HuH-7 (cell line): ENCODE measurements at places on chromosomes 5 and 9.

- no peak for DNase-seq
Measured at GRCh38 chr5:24245821-24246220, 399.0 kb downstream of the CDH10 start.

GRCh38 chr5:135697251-135697958, 118.6 kb upstream of the CXCL14 start:
- no peak for DNase-seq

DNA sequence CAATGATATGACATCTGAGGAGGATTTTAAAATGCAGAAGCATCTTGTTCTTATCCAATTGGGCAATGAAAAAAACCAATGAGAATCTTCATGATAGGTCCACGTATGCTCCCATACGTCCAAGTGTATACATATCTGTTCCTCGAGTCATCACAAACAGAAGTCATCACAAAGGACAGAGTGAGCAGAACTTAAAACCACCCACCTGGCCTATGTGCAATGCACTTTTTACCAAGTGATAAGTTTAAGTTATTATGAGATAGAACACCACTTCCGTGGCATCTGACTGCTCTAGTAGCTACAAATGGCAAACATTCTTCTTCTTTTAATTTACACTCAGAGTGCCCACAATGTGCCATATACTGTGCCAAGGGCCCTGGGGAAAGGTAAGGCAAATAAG, 82.4 kb downstream of the PPP2R2B start:
- no peak for DNase-seq

GRCh38 chr5:1745796-1746370, 53.8 kb downstream of the MRPL36 start:
- DNase-seq = no peak

- peak; percentile 8 for DNase-seq
Measured at GRCh38 chr9:73133921-73134407, 17.7 kb upstream of the ANXA1 start.

GRCh38 chr5:102498271-102499034, at the start of gene SLCO6A1:
Gene SLCO6A1 (minus strand): TSS chr5:102499001. CDS start chr5:102498844, 157 bp downstream.
- no peak for DNase-seq

GRCh38 chr9:76218886-76219445, 175.3 kb downstream of the RFK start:
- DNase-seq = no peak

DNA sequence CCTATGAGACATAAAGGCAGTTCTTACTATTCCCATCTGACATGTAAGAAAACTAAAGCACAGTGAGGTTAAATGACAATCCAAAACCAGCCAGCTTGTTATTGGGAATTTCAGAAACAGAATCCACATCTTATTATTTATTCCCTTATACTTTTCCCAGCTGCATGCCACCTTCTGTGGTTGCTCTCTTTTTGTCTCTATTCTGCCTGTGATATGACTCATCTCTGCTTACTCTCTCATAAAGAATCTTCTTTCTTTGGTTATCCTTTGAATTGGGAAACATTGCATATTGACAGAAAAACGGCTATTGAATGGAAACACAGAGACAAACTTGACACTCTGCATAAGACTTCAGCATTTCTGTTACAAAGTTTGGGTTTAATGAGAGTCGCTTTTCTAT, 183.2 kb downstream of the TLR4 start:
- no peak for DNase-seq

DNA sequence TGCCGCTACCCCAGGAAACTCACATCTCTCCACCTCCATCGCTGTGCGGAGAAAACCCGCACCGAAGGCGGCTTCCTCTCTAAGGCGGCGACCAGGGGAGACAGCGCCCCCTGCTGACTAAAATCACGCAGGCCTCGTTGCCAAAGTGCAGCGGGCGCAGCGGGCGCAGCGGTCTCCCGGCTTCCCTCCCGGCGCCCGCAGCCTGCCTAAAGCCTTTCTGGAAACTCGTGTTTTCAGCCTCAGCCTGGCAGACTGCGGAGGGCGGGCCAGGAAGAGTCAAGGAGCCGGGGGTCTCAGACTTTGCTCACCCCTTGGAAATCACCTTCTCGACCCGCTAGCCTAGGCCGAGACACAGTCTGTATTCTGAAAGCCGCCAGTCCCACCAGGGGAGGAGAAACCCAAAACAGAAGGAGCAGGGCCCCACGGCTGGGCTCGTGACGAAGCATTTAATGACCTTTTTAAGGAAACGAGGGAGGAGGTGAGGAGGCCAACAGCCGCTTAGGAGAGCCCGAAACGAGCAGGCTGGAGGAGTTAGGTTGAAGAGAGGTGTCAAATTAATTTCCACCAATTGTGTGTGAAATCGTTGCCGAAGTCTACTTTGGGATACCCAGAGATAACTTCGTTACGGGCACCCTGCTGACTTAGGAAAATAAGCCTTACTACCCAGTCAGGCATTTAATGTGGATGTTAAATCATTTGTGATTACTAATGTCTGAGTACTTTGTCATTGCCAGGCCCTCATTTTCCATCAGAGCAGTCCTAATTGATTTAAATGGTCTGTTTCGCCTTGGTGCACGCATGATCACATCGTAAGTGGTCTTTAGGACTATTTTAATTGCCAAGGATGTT, 7.3 kb upstream of the FOXB2 start:
- DNase-seq = peak; percentile 72
